ENCODE measurements at places on chromosomes 16 and 17.

- no peak for DNase-seq
Measured at GRCh38 chr17:78233678-78234077, 2.2 kb downstream of the TMEM235 start.

- DNase-seq: no peak
Measured at GRCh38 chr16:24446189-24446588, 93.2 kb upstream of the RBBP6 start.

DNA sequence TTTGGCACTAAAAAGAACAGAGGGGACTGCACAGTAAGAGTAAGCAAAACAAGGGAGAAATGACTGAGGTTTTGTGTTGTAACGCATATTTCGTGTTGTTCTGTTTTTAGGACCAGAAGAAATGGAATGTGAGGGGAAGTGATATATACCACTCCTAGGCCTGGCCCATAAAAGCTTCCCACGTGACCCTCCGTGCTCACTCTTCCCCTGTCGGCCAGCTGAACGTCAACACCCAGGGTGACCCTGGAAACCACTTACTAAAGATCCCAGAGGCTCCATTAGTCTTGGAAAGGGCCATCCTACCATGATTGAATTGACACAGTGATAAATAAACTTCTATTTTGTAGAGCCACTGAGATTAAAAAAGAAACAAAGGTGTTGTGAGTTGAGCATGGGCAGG, 79.8 kb downstream of the HELZ start:
- no peak for DNase-seq

- no peak for DNase-seq
Measured at GRCh38 chr16:10121491-10121890, 60.7 kb downstream of the GRIN2A start.

- no peak for DNase-seq
Measured at GRCh38 chr17:80942423-80943345, 49.0 kb upstream of the CHMP6 start.

GRCh38 chr17:19979917-19980770, 2.5 kb upstream of the AKAP10 start:
- no peak for DNase-seq

DNA sequence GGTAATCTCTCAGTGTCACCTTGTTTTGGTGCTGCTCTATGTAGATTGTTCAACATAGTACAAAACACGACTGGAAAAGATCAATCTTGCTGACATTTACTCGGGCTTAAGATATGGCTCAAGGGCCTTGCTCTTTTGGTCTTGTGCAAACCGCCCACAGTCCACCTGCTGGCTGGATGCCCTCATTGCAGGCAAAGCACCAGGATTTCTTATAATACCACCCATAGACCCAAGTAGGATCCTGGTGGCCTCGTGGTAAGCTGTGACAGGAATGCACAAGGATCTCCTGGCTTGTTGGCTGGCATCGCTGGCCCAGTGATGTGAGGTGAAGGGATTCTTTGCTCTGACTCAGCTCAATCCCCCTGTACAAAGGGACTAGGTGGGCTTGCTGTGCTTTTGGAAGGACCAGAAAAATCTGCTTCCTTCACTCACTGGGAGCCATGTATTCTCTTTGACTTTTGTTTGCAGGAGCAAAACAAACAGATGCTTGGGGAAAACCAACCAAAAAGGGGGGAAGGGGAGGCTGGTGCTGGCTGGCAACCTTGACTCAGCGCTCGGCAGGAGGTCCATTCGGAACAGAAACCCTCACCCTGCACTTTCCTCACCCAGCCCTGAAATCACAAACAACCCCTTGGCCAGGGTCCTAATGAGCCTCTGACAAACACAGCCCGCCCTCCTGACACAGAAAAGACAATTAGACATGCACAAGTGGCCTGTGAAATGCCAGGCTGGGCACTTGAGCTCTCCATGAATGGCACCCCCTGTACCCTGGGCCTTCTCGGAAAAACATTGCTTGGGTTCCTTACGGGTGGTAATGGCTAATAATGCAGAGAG, 36.6 kb upstream of the MED9 start:
- peak; percentile 93 for DNase-seq

GRCh38 chr16:85123891-85124635, 11.8 kb upstream of the CIBAR2 start:
- no peak for DNase-seq
